ENCODE measurements at places on chromosomes 7 and 10. TPM values are rescaled to one million over a fixed set of nuclear protein-coding genes. Genes with fewer than 3 reads are reported as not detected.

AGMO gene
- 52.8 TPM for total RNA-seq

ACTL6B gene
- total RNA-seq: 0.79 TPM

- DNase-seq: peak; percentile 87
Measured at GRCh38 chr10:77970869-77971803, 44.6 kb upstream of the DLG5 start.

- DNase-seq: no peak
Measured at GRCh38 chr10:63376560-63377304, 89.0 kb downstream of the JMJD1C start.

DNA sequence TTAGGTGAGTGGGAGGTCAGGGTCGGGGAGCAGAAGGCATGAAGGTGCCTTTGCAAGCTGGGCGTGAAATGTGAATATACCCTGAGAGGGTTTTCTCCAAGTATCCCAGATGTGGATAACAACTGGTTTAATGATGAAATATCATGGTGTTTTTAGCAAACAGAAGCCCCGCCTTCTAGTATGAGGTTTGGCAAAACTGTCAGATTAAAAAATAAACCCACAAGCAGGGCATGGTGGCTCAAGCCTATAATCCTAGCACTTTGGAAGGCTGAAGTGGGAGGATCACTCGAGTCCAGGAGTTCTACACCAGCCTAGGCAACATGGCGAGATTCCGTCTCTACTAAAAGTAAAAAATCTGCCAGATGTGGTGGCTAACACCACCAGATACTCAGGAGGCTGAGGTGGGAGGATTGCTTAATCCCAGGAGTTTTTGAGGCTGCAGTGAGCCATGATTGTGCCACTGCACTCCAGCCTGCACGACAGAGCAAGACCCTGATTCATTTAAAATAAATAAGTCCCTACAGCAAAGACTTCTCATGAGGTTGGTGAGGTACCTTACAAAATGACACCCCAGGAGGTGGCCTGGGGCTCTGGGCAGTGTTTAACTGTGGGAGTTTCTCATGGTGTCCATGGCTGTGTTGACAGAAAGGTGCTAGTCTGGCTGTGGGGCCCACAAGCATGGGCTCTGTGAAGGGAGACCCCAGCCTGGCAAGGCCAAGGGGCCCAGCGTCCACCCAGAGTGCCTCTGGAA, 6.7 kb upstream of the PWWP2B start:
- DNase-seq: no peak

- no peak for DNase-seq
Measured at GRCh38 chr10:49700997-49701396, 21.5 kb downstream of the C10orf53 start.

DNA sequence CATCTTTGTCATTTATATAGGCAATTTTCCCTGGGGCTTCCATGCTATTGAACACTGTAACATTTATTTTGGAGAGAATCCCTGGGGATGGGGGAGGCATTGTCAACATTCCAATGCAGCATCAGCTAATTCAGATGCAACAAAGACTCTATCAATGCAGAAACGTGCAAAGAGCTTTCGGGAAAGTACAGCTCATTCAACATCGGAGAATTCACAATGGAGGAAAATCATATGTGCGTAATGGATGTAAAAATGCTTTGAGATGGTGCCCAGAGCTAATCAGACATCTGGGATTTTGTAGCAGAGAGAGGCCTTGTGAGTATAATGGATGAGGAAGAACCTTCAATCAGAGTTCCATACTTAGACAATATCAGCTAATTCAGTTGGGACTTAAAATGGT, 28.3 kb upstream of the FIS1 start:
- DNase-seq: no peak

GRCh38 chr10:111875725-111876124, 307.8 kb downstream of the GPAM start:
- no peak for DNase-seq

DNA sequence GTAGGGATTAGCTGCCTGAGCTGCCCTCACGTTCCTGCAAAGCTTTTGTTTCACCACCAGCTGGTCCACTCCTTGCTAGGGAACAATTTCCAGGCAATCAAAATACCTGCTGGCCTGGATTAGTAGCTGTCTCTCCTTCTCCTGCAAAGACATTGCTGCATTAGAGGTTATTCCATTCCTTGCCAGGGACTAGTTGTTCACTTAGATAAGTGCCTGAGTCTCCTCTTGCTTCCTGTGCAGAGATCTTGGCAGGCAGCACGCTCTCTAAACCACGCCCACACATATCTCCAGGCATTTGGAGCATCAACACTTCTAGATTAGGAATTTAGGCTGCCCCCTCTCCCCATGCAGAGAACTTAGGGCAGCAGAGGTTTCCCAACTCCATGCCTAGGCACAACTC, 150.4 kb upstream of the SMIM30 start:
- DNase-seq: no peak

- DNase-seq: no peak
Measured at GRCh38 chr7:932651-932975, 21.9 kb downstream of the ADAP1 start.

- DNase-seq: no peak
Measured at GRCh38 chr10:35611750-35612149, 6.6 kb downstream of the GJD4 start.

DNA sequence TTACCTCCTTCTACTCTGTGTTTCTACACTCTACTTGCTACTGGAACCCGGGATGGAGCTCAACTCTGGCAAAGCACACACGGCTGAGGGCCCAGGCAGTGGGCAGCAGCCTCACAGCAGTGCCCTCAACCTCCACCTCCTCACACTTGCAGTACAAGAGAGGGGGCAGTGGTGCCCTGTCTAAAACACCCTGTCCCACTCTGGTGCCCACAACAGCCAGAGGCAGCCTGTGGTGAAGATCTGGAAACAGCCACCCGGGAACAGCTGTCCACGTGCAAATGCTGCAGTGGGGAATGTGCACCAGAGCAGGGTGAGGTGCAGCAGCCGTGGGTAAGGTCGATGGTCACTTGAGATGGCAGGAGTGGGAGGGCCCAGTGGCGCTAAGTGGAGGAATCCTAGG, 13.7 kb downstream of the MAT1A start:
- no peak for DNase-seq

DNA sequence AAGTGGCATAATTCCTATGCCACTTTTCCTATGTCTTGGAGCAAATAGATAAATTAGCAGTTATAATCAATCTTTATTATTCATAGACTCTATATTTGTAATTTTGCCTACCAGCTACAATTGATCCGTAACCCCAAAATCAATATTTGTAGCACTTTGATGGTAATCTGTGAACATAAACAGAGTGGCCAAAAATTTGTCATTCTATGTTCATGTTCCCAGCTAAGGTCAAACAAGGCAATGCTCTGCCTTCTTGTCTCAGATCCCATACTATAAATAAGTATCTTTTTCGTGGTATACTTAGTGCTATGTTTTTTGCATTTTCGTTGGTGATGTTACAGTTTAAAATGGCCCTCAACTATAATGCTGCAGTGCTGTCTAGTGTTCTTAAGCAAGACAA, 228.5 kb downstream of the FZD1 start:
- no peak for DNase-seq

DNA sequence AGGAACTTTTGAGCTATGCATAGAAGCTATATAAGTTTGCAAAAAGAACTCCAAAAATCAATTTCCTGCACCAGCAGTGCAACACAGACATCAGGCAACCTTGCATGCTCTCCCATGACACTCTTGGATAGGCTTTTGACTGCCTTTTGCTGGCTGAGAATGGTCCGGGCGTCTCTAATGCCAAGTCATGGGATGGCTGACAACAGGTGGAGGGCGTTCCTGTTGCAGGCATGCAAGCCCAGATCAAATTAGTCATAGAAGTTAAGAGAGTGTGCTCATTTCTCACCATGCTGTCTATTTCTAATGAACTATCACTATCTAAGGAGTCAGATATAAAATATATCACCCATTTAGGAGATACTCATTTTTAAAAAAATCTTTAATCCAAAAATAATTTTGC, 8.4 kb downstream of the PLCE1 start:
- DNase-seq: no peak

GRCh38 chr7:151453326-151453791, 13.4 kb upstream of the CRYGN start:
- peak; percentile 9 for DNase-seq

- no peak for DNase-seq
Measured at GRCh38 chr10:63770523-63770922, 249.3 kb downstream of the REEP3 start.

- no peak for DNase-seq
Measured at GRCh38 chr10:72292223-72292691, 18.5 kb downstream of the DDIT4 start.
